ENCODE measurements at places on chromosomes 16 and 17. TPM values are rescaled to one million over a fixed set of nuclear protein-coding genes. Genes with fewer than 3 reads are reported as not detected.

GRCh38 chr17:45369421-45369820 is 52.6 kb upstream of the MAP3K14 start:
- no peak for DNase-seq

DNA sequence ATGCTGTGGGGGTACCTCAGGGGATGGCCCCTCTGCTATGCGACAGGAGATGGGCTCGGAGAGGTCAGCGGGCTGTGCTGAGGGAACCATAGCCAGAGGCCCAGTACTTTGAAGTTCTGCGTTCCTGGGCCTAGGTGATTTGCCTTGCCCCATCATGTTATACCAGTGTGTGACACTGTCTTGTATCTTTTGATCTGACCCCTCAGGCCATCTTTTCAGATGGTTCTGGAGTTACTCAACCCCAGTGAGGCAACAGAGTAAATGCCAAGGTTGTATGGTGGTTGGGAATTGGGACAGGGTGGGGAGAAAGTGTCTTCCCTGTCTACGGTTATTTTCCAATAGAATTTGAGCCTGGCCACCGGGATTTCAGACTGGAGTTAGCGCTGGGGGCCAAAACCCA is 8.5 kb downstream of the MSI2 start:
- no peak for DNase-seq

DNA sequence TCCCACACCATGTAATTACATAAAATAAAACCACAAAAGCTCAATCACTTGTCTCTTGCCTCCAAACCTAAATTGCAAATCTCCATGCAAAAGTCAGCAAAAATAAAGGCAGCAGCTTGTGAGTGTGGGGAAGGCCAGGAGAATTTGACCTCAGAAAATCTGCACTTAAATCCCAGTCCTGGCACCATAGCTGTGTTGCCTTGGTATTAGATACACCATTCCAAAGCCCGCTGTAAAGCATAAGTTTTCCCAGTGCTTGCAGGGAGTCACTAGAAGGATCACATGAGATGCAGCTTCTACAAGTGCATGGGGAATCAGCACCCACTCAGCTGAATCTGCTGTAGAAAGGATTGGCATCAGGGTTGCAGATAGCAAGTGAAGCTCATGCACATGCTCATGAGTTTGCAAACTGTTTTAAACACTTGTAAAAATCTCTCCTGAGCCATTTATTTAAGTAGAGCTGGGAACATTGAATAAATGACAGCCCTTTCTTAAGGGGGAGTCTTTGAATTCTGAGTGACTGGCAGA is 495.0 kb upstream of the HSBP1 start:
- DNase-seq = no peak

DNA sequence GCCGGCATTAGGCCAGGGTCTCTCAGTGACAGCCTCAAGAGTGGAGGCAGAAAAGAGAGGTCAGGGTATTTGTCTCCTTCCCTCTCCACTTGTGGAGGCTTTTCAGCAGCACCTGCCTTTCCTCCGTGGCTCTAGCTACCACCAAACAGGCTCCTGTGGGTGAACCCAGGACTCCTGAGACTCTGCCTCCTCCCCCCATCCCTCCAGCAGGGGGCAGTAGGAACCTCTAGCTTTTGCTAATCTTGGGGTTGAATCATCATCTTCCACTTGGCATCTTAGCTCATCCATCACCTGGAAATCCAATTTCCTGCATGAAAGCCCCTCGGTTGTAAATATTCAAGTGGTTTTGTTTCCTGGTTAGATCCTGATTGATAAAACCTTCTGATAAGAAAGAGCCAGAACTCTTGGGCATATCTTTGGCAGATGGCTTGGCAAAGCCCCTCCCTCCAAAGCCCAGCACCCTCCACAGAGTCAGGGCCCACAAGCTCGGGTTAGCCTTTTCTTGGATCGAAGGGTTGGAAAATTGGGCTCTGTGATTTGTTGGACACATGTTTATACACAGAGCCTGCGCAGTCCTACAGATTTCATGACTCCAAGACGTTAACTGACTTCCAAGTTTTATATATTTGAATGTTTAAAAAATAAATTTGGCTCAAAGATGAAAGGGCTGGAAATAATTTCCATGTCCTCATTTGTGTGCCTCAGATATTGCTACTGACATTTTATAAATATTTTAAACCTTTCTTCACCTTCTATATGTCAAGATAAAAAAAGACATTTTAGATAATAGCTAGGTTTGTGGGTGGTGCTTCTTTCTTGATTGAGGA is 322.1 kb downstream of the MAP2K4 start:
- no peak for DNase-seq

DNA sequence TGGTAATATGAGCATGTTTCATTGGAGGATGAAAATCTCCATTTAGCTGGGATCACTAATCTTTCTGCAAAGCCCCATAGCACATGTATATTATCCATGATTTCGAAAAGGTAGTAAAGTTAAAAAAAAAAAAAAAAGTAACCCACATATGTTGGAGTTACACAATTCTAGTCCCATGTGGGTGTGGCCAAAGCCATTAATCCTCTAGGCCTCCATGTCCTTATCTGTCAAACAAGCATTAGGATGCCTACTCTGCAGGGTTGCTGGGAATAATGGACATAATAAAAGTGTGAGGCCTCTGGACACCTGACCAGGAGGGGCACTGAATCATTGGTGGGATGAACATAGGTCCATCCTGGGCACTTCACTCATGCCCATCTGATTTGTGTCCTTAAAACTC is 29.2 kb upstream of the VAT1L start:
- no peak for DNase-seq

GRCh38 chr17:8935191-8935590 is 30.3 kb downstream of the PIK3R5 start:
- peak; percentile 52 for DNase-seq

DNA sequence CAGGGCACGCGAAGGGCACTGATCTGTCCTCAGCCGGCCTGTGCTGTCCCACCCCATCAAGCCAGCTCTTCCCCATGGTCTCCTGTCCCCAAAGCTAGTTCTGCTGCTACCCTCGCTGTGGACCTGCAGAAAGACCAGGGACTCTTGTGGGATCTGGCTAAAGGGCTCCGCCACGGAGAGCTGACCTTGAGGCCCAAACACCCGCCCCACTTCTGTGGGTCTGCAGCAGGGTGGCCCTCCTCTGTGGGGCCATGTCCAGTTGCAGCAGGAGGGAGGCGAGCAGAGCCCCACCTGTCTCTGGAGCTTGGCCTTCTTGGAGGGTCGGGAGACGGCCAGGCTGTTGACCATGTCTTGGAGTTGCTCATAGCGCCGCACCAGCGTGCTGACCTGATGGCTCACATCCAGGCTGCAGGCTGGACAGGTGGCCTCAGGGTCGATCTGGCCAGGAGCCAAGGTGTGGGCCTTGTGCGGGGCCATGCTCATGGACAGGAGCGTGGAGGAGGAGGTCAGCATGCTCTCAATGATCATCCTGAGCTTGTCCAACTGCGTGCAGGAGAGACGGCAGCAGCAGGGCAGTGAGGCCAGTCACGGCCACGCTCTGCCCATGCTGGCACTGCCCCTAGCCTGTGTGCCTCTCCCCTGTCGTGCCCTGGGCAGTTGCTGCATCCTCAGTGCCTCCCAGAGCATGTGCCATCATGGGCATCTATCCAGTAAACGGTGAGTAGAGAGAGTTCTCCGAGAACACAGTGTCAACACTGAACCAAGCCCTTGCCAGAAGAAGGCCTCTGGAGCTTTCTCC is 16.6 kb downstream of the UBALD2 start:
- DNase-seq = no peak

GRCh38 chr16:72635104-72635503 is 412.8 kb downstream of the ZFHX3 start:
- no peak for DNase-seq

- no peak for DNase-seq
Observed at GRCh38 chr17:61595418-61596186, 4.6 kb upstream of the NACA2 start.

DNA sequence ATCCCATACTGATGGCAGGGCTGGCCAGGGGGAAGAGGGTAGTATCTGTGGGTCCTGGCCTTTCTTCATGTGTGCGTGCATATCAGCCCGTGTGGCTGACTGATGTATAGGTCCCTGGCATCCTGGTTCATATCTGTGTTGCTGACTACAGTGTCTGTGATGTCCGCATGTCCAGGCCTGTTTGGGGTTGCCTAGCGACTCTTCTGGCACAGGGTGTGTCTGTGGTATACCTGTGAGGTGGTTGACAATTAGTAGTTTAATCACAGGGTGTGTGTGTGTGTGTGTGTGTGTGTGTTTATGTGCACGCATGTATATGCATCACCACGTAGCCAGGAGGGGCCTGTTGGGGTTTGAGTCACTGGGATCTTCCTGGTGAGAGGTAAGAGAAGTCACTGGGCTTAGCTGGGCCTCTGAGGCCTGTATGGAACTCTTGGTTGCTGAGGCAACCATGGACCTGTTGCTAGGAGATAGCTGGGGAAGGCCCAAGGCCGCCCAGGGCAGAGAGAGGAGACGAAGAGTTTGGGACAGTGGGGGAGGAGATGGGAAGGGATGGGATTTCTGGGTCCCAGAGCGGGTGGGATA is 603 bp upstream of the TMEM95 start:
- no peak for DNase-seq

DNA sequence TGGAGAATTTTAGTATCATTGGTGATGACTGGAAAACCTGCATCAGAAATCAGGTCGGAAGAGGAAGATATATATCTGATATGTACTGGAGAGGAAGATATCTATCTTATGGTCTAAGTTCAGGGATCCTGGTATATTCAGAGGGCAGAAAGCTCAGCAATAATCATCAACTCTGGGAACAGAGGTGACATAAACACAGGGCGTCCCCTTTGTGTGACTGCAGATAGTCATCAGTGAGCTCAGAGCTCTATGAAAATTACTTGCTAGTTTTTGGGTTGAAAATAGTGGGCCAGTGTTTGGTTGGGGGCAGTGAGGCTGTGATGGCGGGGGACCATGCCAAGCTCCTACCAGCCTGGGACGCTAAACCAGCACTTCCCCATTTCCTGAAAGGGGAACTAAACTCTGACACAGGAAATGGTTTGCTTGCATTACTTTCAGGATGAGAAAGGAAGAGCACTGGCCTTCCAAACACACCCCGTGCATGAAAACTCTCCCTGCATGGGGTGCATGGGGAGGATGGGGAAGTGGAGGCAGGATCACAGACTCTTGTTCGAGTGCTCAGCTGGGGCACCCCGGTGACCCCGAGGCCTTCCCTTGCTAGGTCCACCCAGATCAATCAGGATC is 15.8 kb downstream of the NOD2 start:
- DNase-seq = no peak

DNA sequence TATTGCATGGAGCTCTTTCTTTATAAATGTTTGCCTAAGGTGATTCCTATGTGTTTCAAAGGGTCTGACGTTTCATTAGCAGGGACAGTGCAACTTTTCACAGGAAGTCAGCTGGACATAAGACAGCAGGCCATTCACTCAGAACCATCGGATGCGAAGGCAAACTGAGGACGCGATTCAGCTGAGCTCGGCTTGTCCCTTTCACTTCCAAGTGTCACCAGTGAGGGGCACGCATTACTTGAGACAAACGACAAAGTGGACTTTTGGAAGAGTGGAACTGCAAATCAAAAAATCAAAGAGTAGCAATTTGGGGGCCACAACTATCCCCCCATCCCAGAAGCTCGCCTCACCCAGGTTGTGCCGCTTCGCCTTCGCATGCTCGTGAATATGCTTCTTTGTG is 14.6 kb downstream of the USP22 start:
- DNase-seq = no peak

DNA sequence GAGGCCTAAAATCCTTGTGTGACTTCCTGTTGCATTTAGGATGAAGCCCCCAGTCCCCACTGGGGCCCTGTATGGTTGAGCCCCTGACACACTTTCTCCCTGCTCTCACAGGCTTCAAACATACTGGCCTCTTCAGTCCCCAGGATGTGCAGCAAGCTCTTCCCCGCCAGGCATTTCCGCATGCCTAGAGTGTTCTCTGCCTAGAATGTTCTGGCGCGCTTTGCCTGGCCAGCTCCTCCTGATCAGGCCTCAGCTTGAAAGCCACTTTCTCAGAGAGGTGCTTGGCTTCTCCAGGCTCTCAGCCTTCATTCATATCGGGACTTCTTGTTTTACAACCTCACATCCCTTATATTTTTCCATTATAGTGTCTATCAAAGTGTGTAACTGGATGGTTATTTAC is 123.7 kb downstream of the SPACA3 start:
- no peak for DNase-seq

DNA sequence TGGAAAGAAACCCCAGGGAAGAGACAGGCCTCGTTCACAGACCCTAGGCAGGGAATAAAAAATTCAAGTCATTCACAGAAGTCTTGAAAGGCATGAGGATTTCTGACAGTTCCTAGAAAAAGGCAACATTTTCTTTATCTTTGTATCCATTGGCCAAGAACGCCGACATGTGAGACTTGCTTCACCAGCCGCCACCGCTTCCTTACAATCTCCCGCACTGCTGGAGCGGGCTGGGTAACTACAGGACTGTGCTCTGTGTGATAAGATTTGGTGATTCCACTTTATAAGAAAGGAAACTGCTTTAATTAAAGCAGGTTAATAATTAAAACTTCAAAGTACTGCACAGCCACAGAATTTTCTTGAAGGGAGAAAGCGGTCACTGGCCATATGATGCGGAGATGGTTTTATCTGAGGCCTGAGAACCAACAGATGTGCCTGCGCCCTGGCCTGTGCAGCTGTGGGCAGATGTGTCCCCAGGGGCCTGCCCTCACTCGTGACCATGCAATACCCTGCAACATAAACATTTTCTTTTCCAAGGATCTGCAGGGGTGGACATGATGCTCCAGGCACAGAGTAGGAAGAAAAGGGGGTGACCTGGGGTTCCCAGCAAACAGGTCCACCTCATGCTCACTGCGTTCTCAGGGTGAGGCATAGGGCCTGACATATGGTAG is 13.0 kb upstream of the LGALS3BP start:
- DNase-seq = no peak

DNA sequence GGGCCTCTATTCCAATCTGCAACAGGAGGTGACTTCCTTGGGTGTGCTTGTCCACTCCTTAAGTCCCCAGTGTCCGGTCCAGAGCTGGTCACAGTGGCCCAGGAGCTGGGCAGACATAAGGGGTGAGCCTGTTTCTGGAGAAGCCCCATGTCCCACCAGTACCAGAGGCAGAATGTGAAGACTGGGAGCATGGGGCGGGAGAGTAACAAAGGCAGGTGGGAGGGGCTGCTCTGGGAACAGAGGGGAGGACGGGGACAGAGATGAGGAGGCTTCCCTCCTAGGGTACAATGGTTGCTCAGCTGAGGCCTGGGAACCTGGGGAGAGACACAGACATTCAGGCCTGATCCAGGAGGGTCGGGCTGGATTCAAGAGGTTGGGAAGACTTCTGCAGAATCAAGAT is 323.3 kb upstream of the TNRC6C start:
- DNase-seq = no peak

DNA sequence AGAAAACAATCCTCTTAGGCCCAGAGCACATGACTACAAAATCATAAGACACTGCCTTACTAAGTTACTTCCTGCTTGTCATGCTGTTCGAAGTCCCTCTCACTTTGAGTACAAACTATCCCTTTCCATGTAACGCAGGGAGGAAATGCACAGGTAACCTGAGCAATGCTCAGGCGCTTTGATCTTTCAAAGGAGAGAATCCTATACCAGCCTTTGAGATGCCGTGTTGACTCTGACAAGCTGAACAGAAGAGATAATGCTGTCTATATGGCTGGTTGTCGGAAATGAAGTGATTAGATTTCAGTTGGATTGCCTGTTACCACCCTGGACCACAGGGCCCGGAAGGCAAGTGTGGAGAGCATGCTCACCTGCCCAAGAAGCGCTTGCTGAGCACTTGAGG is 75.9 kb downstream of the CDH11 start:
- DNase-seq = no peak

Gene LITAFD
- not detected for polyA plus RNA-seq

Gene GP2
- polyA plus RNA-seq = not detected

Gene NDE1
- polyA plus RNA-seq = 16.8 TPM

Gene KRT24
- polyA plus RNA-seq = not detected

Gene MOSMO
- 3.7 TPM for polyA plus RNA-seq

Gene IGF2BP1
- polyA plus RNA-seq = not detected

Gene SBK1
- polyA plus RNA-seq = 5.1 TPM

Gene GDE1
- polyA plus RNA-seq = 46.6 TPM

Gene KRT12
- not detected for polyA plus RNA-seq

Measured in immature natural killer cell (primary cell).